ENCODE measurements at places on chromosomes 16 and 17.

DNA sequence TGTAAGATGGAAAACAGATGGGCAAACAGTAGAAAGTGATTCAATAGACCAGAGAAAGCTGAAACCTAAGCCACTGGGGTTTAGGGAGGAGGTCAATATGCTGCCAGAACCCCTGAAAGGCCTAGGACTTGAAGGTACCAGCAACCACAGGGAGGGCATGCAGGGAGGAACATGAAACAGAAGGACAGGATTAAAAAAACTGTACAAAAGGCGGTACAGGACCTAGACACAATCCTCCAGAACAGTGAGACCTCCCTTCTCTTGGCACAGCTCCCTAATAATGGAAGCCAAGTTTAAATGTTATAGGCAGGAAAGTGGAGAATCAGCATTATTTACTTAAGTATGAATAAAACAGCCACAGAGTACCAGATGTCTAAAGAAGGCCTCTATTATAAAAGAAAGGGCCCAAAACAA lies 105.5 kb downstream of the SPAG9 start:
- no peak for DNase-seq

DNA sequence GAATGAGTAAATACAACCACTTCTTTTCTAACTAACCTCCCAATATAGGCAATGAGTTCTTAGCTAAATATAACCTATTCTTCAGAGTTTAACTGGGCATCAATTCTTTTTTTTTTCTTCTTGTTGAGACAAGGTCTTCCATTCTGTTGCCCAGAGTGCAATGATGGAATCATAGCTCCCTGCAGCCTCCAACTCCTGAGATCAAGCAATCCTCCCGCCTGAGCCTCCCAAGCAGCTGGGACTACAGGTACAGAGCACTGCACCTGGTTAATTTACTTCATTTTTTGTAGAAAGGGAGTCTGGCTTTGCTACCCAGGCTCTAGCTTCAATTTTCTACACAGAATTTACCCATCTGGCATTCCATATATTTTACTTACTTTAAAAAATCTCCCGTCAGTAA lies 1.1 kb downstream of the METTL16 start:
- DNase-seq, result peak; percentile 20

GRCh38 chr17:81028506-81028858 lies 6.5 kb upstream of the BAIAP2 start:
- no peak for DNase-seq

- DNase-seq, result no peak
These were observed 4.1 kb downstream of the UBFD1 start for GRCh38 chr16:23561586-23561985.

- no peak for DNase-seq
These were observed 112.1 kb downstream of the COPRS start for GRCh38 chr17:31746884-31747495.

DNA sequence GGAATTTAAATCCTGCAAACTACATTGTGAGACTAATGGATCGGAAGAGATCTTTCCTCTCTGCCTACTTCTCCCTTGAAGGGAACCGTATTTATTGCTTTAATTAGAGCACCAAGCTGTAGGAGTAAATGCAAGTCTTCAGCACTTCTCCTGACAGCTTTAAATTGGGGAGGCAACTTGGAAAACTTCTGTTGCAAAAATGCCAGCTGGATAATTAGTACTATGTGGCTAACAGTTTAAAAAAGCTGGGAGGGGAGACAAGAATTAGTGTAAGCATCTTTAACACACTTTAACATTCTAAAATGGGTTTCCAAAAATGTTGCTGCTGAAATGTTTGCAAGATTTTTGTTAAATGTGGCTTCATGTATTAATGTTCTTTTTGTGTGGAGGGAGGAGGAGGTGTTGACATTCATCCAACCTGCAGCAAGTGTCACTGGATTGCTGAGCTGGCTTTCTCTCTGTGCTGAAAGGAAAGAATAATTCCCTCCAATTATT lies 108.5 kb downstream of the PCTP start:
- DNase-seq, result no peak

GRCh38 chr17:67759355-67760171 lies 41.8 kb downstream of the NOL11 start:
- no peak for DNase-seq
